ENCODE measurements at places on chromosomes 3 and 15. TPM values are rescaled to one million over a fixed set of nuclear protein-coding genes. Genes with fewer than 3 reads are reported as not detected.

The TMEM207 gene
- total RNA-seq: not detected

The NTRK3 gene
- 11.7 TPM for total RNA-seq

The CFAP92 gene
- total RNA-seq: 0.29 TPM

The RBM6 gene
- total RNA-seq: 222 TPM

The C15orf62 gene
- total RNA-seq: 25.2 TPM

The CHST2 gene
- 3.8 TPM for total RNA-seq

The ALDH1L1 gene
- 8.5 TPM for total RNA-seq

The GXYLT2 gene
- total RNA-seq: 0.72 TPM

The SLCO2A1 gene
- total RNA-seq: 25.0 TPM

DNA sequence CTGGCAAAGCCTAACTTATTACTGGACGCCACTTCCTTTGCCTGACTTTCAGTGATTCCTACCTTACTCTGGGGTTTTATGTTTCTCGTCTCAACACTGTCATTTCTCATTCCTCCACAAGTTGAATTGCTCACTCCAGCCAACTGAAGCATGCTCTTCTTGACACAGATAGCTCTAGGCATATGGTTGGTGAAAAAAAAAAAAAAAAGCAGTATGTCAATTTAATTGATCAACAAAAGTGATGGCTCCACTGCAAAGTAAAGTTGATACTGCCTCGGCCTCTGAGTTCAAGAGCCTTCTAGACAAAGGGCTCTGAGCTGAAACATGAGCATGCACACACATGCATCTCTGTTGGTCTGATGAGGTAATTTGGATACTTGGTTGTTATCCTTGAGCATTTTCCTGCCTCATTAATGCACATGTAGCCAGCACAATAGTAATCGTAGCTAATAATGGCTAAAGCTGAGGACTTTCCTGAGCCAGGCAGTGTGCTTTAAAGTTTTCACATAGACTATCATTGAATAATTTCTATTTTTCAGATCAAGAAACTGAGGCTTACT, 21.4 kb upstream of the UBE2Q2 start:
- no peaks in the 10 kb centered on the region for H3K4me1 ChIP-seq
- no peaks in the 10 kb centered on the region for H3K36me3 ChIP-seq
- no peak for DNase-seq
- no peak overlapping the region for H3K27ac ChIP-seq
- H3K4me3 ChIP-seq: no peak overlapping the region

GRCh38 chr3:120129718-120130513, 35.7 kb upstream of the GSK3B start:
- H3K4me3 ChIP-seq: no peak overlapping the region
- no peaks in the 10 kb centered on the region for H3K27me3 ChIP-seq
- DNase-seq: no peak
- no peaks in the 10 kb centered on the region for H3K36me3 ChIP-seq
- H3K4me1 ChIP-seq: no peaks in the 10 kb centered on the region
- H3K27ac ChIP-seq: no peak overlapping the region

DNA sequence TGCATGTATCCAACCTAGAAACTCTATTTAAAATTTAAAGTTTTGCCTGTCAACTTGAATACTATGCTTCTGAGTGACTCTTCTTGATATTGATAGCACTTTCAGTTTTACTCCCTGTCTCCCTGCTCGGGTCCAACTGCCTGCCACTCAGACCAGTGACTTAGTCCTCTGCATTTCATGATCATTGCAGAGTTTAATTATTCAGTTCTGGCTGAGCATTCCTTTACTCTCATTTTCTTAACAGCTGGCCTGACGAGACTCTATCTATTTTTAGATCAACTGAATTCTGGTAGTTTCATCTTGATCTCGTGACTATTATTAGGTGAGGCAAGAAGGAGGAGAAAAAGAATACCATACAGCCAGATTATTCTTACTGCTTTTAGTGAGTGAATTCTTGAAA, 617.4 kb downstream of the SI start:
- DNase-seq: no peak
- H3K4me3 ChIP-seq: no peak overlapping the region
- H3K36me3 ChIP-seq: no peaks in the 10 kb centered on the region
- no peak overlapping the region for H3K27ac ChIP-seq

DNA sequence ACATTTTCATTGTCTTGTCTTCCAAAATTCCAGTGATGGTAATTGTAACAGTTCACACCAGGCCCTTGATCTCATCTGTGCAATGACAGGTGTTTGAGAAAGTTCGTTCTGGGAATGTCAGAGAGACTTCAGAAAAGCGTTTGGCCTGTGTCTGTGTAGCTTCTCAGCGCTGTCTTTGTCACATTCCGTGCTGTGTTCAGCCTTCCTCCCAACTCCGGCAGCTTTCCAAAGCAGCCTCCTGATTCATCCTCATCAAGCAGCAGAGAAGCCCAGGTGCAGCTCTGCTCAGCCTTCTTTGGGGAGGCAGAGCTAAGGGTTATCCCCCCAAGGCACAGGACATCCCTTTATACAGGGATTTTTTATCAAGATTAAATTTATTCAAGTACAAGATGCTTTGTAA, 494.0 kb upstream of the SUCLG2 start:
- no peaks in the 10 kb centered on the region for H3K4me1 ChIP-seq
- DNase-seq: no peak
- no peak overlapping the region for H3K4me3 ChIP-seq

- no peaks in the 10 kb centered on the region for H3K4me1 ChIP-seq
- H3K4me3 ChIP-seq: no peak overlapping the region
- H3K27me3 ChIP-seq: no peaks in the 10 kb centered on the region
- peak overlapping the region; percentile 7 for H3K27ac ChIP-seq
Measured at GRCh38 chr15:95175914-95176658, 944.7 kb downstream of the MCTP2 start.

DNA sequence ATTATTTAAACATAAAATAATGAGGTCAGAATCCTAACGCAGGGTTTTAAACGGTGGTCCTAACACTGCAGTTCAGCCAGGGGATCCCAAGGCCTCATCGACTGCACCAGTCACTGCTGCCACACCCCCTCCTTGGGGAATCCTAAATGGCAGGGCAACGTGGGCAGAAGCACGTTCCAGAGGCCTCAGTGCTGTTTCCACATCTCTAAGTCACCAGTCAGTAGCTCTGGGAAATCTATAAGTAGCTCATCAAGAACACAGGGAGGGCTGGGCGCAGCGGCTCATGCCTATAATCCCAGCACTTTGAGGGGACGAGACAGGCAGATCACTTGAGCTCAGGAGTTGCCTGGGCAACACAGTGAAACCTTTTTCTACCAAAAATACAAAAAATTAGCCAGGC, 47.5 kb downstream of the PRTG start:
- no peak for DNase-seq
- no peaks in the 10 kb centered on the region for H3K36me3 ChIP-seq
- H3K4me3 ChIP-seq: no peak overlapping the region
- no peak overlapping the region for H3K27ac ChIP-seq
- no peaks in the 10 kb centered on the region for H3K4me1 ChIP-seq

GRCh38 chr3:46096781-46097180, 69.5 kb upstream of the XCR1 start:
- no peak overlapping the region for H3K27ac ChIP-seq
- DNase-seq: no peak
- H3K4me3 ChIP-seq: no peak overlapping the region

DNA sequence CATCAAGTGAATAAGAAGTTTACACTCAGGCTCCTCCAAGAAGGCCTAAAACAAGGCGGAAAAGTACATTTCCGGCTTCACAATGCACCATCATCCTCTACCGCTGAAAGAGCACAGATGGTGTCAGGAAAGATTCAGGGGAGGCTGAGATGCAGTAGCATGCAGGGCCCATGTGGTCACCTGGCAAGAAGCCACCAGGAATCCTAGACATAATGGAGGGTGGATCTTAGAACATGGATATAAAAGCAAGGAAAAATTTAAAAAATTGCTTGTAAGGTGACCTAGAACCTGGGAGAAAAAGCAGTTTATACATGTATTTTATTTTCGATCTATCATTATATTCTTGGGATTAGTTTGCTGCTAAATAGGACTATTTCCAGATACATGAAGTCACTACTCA, 21.9 kb upstream of the OTOL1 start:
- H3K36me3 ChIP-seq: no peaks in the 10 kb centered on the region
- no peaks in the 10 kb centered on the region for H3K4me1 ChIP-seq
- H3K27ac ChIP-seq: no peak overlapping the region
- no peak overlapping the region for H3K4me3 ChIP-seq
- DNase-seq: no peak
- no peaks in the 10 kb centered on the region for H3K27me3 ChIP-seq

- no peak overlapping the region for H3K4me3 ChIP-seq
- DNase-seq: no peak
- no peak overlapping the region for H3K27ac ChIP-seq
- no peaks in the 10 kb centered on the region for H3K27me3 ChIP-seq
- no peaks in the 10 kb centered on the region for H3K36me3 ChIP-seq
Measured at GRCh38 chr15:94130504-94130903, 100.9 kb upstream of the MCTP2 start.

GRCh38 chr3:39592311-39593050, 125.0 kb downstream of the MOBP start:
- no peak overlapping the region for H3K4me3 ChIP-seq
- H3K27ac ChIP-seq: no peak overlapping the region
- no peaks in the 10 kb centered on the region for H3K27me3 ChIP-seq
- no peaks in the 10 kb centered on the region for H3K4me1 ChIP-seq
- DNase-seq: no peak
- H3K36me3 ChIP-seq: no peaks in the 10 kb centered on the region

GRCh38 chr3:42159706-42160472, 68.7 kb downstream of the TRAK1 start:
- peak overlapping the region; percentile 80 for H3K27ac ChIP-seq
- DNase-seq: peak; percentile 72
- H3K27me3 ChIP-seq: no peaks in the 10 kb centered on the region
- no peaks in the 10 kb centered on the region for H3K36me3 ChIP-seq

GRCh38 chr3:175129126-175129525, 270.0 kb downstream of the NAALADL2 start:
- no peaks in the 10 kb centered on the region for H3K36me3 ChIP-seq
- no peak overlapping the region for H3K4me3 ChIP-seq
- H3K4me1 ChIP-seq: no peaks in the 10 kb centered on the region
- H3K27ac ChIP-seq: no peak overlapping the region

DNA sequence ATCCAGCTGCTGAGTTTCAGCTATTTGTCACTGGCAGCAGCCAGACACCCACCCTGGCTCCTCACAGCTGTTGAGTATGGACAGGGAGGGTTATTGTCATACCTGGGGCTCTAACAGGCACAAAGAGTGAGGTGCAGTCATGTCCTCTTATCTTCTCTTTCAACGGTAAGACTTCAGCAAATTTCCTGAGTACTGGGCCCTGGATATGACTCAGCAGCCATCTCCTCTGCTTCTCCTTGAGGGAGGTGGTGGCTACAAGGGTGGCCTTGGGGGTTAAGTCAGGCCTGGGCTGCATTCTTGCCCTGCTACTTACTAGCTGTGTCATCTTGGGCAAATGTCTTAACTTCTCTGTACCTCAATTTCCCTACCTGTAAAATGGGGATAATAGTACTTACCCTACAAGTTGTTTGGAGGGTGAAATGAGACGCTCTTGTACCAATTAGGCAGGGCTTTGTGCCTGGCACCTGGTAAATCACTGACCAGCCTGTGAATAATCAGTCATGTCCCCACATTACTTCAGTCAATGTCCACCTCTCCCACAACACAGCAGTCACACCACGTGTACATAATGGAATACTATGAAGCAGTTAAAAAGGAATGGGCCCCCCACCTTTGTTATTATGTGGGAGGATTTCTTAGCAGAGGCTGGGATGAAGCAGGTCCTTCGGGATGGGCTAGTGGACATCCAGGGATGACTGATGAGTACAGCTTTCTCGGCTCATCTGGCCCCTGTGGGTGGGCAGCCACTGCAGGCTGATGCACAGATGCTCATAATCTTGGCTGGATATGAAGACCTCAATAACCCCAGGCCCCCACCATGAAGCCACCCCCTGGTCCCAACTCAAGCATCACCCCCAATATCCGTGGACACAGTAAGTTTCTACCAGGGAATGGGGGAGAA, 528.8 kb downstream of the SHQ1 start:
- no peak for DNase-seq
- no peak overlapping the region for H3K4me3 ChIP-seq
- peak overlapping the region; percentile 60 for H3K27ac ChIP-seq
- no peaks in the 10 kb centered on the region for H3K27me3 ChIP-seq

GRCh38 chr3:150106740-150107428, 136.2 kb upstream of the PFN2 start:
- H3K27me3 ChIP-seq: no peaks in the 10 kb centered on the region
- H3K27ac ChIP-seq: no peak overlapping the region
- H3K4me3 ChIP-seq: no peak overlapping the region
- no peaks in the 10 kb centered on the region for H3K36me3 ChIP-seq

DNA sequence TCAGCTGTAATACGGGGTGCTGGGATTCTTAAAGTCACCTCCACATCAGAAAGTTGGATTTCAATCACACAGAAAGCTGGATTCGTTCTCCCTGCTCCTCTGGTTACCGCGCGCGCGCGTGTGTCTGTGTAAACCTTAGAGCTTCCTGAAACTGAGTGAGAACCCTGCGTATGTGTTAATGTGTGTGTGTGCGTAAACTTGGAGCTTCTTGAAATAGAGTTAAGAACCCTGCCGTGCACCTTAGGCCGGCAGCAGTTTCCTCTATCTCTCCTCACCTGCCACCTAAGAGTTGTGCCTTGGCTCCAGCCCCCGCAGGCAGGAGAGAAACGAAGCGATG, 531 bp downstream of the LZTFL1 start:
- H3K36me3 ChIP-seq: peaks cover 4% of the 10 kb centered on the region
- H3K27ac ChIP-seq: peak overlapping the region; percentile 56
- H3K27me3 ChIP-seq: no peaks in the 10 kb centered on the region
- H3K4me3 ChIP-seq: peak overlapping the region; percentile 85
- DNase-seq: no peak

DNA sequence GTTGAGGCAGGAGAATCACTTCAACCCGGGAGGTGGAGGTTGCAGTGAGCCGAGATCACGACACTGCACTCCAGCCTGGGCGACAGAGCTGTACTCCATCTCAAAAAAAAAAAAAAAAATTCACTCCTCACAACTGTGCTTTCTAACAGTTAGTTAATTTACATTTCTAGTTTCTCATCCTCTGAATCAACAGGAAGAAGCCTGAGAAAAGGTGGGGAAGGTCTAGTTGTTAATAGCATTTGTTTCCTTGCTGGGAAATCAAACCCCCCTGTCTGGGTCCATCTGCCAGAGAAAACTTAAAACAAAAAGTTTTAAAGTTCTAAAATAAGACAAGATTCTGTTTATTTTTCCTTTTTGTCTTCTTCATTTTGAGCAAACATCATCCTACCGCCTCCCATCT, 62.3 kb downstream of the TMEM39A start:
- H3K4me1 ChIP-seq: no peaks in the 10 kb centered on the region
- H3K27me3 ChIP-seq: no peaks in the 10 kb centered on the region
- H3K27ac ChIP-seq: no peak overlapping the region
- no peak overlapping the region for H3K4me3 ChIP-seq

GRCh38 chr3:109696932-109697331, 359.6 kb upstream of the DPPA4 start:
- H3K27me3 ChIP-seq: no peaks in the 10 kb centered on the region
- no peak overlapping the region for H3K4me3 ChIP-seq
- no peaks in the 10 kb centered on the region for H3K4me1 ChIP-seq
- no peaks in the 10 kb centered on the region for H3K36me3 ChIP-seq
- DNase-seq: no peak
- no peak overlapping the region for H3K27ac ChIP-seq

- no peak for DNase-seq
- no peaks in the 10 kb centered on the region for H3K36me3 ChIP-seq
- no peak overlapping the region for H3K27ac ChIP-seq
Measured at GRCh38 chr3:110307065-110307809, 764.4 kb upstream of the NECTIN3 start.

All from suprapubic skin (tissue), 4 donors.